HCT116 (cell line): ENCODE measurements at places on chromosomes 4 and X.
A peak's percentile ranks its signal among the peaks of the same experiment; 100 is the strongest.

DNA sequence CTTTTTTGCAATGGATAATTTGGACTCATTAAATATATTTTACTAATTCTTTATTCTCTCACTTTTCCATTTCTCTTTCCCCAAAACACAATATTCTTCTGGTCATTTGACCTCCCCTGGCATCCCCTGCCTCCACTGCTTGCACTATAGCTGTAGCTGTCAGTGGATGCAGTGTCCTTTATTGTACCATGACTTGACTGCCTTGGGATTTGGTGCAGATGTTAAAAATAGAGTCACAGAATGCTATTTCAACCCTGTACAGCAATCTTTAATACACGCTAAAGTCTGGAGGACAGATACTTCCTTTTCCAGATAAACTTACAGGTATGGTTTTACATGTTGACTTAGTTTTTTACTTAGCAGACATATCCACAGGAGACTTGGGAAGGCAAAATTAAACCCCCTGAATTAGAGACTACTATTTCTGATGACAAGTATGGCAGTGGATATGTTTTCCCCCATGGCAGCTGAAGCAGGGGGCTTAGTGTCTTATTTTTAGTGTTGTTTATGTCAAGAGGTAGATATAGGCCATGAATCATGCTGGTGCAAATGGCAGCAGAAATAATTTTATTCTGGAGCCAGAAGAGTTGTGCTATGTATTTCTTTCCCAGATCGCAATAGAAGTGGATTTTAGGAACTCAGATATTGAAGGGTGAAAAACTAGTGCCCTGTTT is 461.4 kb downstream of the NAF1 start:
- DNase-seq, result no peak

GRCh38 chr4:22434895-22435294 is 81.0 kb downstream of the ADGRA3 start:
- peak; percentile 13 for DNase-seq

- DNase-seq, result no peak
Observed at GRCh38 chrX:52424656-52425055, 55.8 kb downstream of the XAGE2 start.

DNA sequence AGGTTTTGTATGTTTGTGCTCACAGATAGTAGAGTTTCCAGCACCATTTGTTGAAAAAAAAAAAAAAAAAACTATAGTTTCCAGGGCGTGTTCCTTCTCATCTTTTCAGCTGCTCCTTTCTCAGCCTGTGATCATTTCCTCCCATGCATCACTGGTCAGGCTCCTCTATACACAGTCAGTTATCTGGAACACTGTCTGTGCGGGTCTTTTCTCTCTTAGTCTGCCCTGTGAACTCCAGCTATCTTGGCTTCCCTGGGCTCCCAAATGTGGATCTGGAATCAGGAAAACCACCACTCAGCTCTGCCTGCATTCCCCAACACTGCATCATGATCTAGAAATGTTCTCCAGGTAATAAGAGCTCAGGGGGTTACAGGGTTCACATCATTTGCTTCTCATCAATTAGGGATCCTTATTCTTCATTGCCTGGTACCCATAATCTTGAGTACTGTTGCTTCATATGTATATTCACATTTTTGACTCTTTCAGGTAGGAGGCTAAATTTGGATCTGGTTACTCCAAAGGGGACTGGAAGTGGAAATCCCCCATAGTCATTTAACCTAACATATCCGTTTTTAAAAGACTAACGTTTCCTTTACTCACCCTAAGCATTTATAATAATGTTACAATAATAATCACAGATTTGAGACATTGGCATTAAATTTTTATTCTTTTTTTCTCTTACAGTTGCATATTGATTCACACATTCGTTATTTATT is 221.8 kb upstream of the KLF3 start:
- no peak for DNase-seq

- no peak for DNase-seq
Observed at GRCh38 chr4:149555146-149555545, 260.5 kb downstream of the IQCM start.

GRCh38 chr4:171639540-171639939 is 173.7 kb upstream of the GALNTL6 start:
- no peak for DNase-seq

GRCh38 chr4:89242216-89242615 is 65.4 kb downstream of the GPRIN3 start:
- DNase-seq, result no peak

- DNase-seq, result no peak
Observed at GRCh38 chr4:153137677-153138630, 66.3 kb upstream of the TRIM2 start.

- DNase-seq, result no peak
Observed at GRCh38 chr4:101022151-101023024, 324.9 kb downstream of the PPP3CA start.

DNA sequence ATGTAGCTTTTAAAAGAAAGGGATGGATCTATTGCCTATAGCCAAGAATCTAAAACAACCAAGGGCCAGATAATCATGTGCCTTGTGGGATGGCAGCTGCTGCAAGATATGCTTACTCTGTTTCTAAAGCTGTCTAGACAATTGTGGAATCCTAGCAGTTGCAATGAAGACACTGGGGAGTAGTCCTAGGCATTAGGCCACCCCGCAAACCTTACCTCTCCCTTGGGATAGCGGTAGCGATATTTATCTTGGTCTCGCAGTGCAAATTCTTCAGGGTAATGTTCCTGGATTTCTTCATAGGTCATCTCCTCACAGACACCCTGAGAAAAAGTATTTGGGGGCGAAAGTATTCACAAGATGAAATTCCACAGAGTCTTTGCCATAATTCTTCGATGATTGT is 24.6 kb downstream of the TRO start:
- DNase-seq, result no peak

- no peak for DNase-seq
Observed at GRCh38 chrX:54530357-54530900, 410 bp downstream of the GNL3L start.

DNA sequence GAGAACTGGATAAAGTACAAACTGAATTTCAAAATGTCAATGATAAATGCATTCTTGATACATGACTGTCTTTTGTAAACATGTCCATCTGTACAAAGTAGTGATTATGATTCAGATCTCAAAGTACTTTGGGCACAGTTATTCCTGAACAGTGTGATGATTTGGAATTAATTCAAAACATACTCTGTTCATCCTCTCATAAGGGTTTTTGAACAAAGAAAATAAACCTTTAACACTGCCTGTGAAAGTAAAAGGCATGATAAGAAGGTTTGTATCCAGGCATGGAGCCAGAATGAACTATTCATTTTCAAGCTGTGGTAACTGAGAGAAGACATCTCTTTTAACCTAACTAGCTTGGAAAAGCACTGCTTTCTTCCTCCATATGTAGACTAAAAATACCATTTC is 883 bp upstream of the KLHL4 start:
- no peak for DNase-seq

DNA sequence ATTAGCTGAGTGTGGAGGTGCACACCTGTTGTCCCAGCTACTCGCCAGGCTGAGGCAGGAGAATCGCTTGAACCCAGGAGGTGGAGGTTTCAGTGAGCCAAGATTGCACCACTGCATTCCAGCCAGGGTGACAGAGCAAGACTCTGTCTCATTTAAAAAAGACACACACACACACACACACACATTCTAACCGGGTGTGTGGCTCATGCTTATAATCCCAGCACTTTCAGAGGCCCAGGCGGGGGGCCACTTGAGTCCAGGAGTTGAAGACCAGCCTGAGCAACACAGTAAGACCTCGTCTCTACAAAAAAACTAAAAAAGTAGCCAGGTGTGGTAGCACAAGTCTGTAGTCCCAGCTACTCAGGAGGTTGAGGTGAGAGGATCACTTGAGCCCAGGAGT is 152.3 kb downstream of the LRBA start:
- DNase-seq, result no peak

DNA sequence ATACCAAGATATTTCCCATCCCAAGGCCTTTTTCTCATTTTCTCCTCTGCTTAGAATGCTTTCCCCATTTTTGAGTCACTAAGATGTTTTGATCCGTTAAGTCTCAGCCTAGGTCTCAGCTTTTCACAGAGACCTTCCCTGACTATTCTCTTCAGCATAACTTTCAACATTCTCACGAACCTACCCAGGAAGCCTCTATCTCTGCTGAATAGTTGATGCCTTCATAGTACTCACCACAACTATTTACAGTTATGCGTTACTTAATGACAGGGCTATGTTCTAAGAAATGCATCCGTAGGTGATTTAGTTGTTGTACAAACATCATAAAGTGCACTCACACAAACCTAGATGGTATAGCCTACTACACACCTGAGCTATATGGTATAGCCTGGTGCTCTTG is 64.5 kb downstream of the ARL9 start:
- DNase-seq, result no peak

DNA sequence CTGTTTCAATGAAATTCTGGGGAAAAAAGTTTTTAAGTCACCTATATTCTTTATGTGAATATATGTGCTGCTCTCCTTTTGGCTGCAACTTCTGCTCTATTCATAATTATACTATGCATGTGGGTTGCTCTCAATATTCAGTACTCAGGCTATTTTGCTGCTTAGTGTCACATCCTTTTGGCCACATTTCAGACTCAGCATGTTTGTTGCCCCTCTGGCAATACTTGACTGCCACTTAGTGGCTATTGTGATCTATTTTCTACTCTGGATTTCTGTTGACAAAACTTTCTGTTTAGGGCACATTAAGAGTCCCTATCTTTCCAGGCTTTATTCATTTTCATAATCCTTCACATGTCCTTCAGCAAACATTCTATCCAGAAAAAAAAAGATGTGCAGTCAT is 15.8 kb upstream of the CT45A1 start:
- no peak for DNase-seq
